ENCODE measurements at places on chromosomes 2 and 18. TPM values are rescaled to one million over a fixed set of nuclear protein-coding genes. Genes with fewer than 3 reads are reported as not detected.

The SNRNP27 gene
- total RNA-seq: 31.1 TPM

The TPO gene
- not detected for total RNA-seq

The PPP4R1 gene
- 99.5 TPM for total RNA-seq

The COL4A3 gene
- total RNA-seq: under 0.01 TPM

The FAP gene
- total RNA-seq: 134 TPM

The LIMS2 gene
- 0.78 TPM for total RNA-seq

The MC2R gene
- total RNA-seq: not detected

The RNU2-63P gene
- 275 TPM for total RNA-seq

The TNS1 gene
- 68.7 TPM for total RNA-seq

The PARD6G gene
- total RNA-seq: 0.59 TPM

The DSG4 gene
- not detected for total RNA-seq

The GPR45 gene
- not detected for total RNA-seq

The SLC38A11 gene
- total RNA-seq: not detected

The TGOLN2 gene
- total RNA-seq: 72.8 TPM

The LYPD6B gene
- total RNA-seq: not detected

The FBXO48 gene
- 0.37 TPM for total RNA-seq

The DRC1 gene
- not detected for total RNA-seq

The RAPGEF4 gene
- under 0.01 TPM for total RNA-seq

The GYPC gene
- 68.0 TPM for total RNA-seq

The AAMP gene
- total RNA-seq: 115 TPM

The GALNT14 gene
- total RNA-seq: 0.98 TPM

The TANC1 gene
- total RNA-seq: 7.7 TPM

The TRAK2 gene
- 37.5 TPM for total RNA-seq

The ACSL3 gene
- total RNA-seq: 192 TPM

The NR4A2 gene
- total RNA-seq: 0.39 TPM

The ANKRD39 gene
- total RNA-seq: 7.2 TPM

The CAPN13 gene
- not detected for total RNA-seq

The FN1 gene
- total RNA-seq: 8,592 TPM

The SYT4 gene
- total RNA-seq: not detected

The C2orf78 gene
- not detected for total RNA-seq

The CFAP221 gene
- not detected for total RNA-seq

The SATB2 gene
- total RNA-seq: 11.1 TPM

The RASGRP3 gene
- total RNA-seq: 0.73 TPM

The C2orf66 gene
- total RNA-seq: under 0.01 TPM

The FHOD3 gene
- total RNA-seq: 1.1 TPM

The GCG gene
- total RNA-seq: not detected

The LRRTM1 gene
- total RNA-seq: under 0.01 TPM

The LIMS3 gene
- 0.20 TPM for total RNA-seq

The ALK gene
- not detected for total RNA-seq
